ENCODE measurements at places on chromosomes 16 and 17.

DNA sequence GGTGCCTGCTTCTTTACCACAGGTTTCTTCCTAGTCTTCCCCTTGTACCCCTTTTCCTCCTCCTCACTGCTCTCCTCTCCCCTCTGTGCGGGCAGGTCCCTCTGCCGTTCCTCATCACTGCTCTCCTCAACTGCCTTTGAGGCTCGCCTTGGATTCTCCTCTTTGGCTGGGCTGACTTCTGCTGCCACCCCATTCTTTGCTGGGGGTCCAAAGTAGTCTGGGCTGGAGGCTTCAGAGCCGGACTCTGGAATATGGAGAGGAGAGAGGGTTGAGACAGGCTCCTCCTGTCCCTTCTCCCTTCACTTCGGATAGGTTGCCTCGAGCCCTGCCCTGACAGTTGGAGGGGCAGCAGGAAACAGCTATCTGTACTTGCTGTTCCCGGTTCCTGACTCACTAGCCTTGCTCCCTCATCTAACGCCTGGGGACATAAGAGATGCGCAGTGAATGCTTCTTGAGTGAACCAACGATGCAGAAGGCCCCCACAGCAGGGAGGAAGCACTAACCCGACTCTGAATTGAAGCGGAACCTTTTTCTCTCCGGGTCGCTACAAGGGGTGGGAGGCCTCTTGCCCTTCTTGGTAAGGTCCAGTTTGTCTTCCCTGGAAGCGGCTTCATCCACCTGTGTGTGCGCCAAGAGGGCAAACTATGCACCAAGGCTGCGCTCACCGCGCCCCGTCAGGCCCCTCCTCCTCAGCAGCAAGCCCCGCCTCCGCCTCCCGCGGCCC is 655 bp downstream of the HIRIP3 start:
- H3K27ac ChIP-seq: peak overlapping the region; percentile 2
- no peaks in the 10 kb centered on the region for H3K27me3 ChIP-seq
- peaks cover 37% of the 10 kb centered on the region for H3K36me3 ChIP-seq
- peak overlapping the region; percentile 76 for H3K4me3 ChIP-seq
- DNase-seq: peak; percentile 50
- H3K4me1 ChIP-seq: peaks cover 14% of the 10 kb centered on the region

GRCh38 chr17:75832652-75833400 is 11.4 kb downstream of the UNC13D start:
- peaks cover 23% of the 10 kb centered on the region for H3K36me3 ChIP-seq
- H3K4me3 ChIP-seq: no peak overlapping the region
- no peaks in the 10 kb centered on the region for H3K27me3 ChIP-seq
- H3K4me1 ChIP-seq: peaks cover 20% of the 10 kb centered on the region
- DNase-seq: no peak

- H3K4me1 ChIP-seq: peaks cover 21% of the 10 kb centered on the region
- H3K27me3 ChIP-seq: no peaks in the 10 kb centered on the region
- H3K27ac ChIP-seq: no peak overlapping the region
- H3K36me3 ChIP-seq: peaks cover 97% of the 10 kb centered on the region
Observed at GRCh38 chr17:47292206-47292605, 31.5 kb upstream of the EFCAB13 start.

GRCh38 chr16:69880640-69881133 is 70.4 kb upstream of the CLEC18A start:
- H3K36me3 ChIP-seq: peaks cover 6% of the 10 kb centered on the region
- H3K4me3 ChIP-seq: peak overlapping the region; percentile 20
- no peak for DNase-seq
- no peaks in the 10 kb centered on the region for H3K27me3 ChIP-seq
- peaks cover 3% of the 10 kb centered on the region for H3K4me1 ChIP-seq

DNA sequence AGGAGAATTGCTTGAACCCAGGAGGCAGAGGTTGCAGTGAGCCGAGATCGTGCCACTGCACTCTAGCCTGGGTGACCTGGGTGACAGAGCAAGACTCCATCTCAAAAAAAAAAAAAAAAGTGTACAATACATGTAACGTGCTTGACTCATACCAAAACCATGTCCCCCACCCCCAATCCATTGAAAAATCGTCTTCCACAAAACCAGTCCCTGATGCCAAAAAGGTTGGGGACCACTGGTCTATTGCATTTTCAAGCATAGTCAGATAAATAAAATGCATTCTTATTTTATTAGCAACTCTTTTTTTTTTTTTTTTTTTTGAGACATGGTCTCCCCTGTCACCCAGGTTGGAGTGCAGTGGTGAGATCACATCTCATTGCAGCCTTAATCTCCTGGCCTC is 52.1 kb downstream of the COPRS start:
- H3K27ac ChIP-seq: no peak overlapping the region
- no peaks in the 10 kb centered on the region for H3K36me3 ChIP-seq
- H3K4me3 ChIP-seq: no peak overlapping the region

GRCh38 chr16:947255-947921 is 23.4 kb downstream of the LMF1 start:
- no peak overlapping the region for H3K4me3 ChIP-seq
- DNase-seq: no peak
- no peaks in the 10 kb centered on the region for H3K4me1 ChIP-seq
- peaks cover 5% of the 10 kb centered on the region for H3K36me3 ChIP-seq
- no peaks in the 10 kb centered on the region for H3K27me3 ChIP-seq

DNA sequence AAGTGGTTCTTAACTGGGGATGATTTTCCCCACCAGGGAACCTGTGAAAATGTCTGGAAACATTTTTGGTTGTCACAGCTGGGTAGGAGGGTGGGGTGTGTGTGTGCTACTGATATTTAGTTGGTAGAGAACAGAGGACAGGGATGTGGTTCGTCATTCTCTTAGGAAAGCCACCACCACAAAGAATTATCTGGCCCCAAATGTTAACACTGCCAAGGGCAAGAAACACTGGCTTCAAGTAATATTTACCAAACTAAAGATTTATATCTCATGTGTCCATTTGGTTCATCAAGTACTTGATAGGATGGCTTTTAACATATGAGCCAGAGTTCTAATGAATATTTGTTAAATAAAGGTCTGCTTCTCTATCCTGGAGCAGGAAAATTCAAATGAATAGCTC is 19.5 kb downstream of the MPHOSPH6 start:
- DNase-seq: no peak
- H3K27me3 ChIP-seq: no peaks in the 10 kb centered on the region
- no peak overlapping the region for H3K27ac ChIP-seq

DNA sequence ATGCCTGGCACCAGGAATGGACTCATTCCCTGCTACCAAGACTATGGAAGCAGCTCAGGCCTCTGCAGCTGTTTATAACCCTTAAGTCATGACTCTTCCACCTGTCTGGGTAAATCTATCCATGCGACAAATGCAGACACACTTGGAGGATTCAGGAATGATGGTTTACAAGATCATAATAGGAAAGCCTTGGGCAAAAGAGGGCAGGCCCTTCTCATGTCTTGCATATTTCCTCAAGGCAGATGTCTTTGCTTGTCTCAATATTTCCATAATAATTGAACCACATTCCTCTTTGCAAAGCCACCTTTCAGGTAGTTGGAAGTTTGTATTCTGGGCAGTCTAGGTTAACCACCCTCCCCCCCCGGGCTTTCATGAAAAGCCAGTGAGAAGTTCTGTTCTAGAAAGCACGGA is 884 bp upstream of the JPT1 start:
- peaks cover 2% of the 10 kb centered on the region for H3K4me1 ChIP-seq
- DNase-seq: peak; percentile 14
- H3K4me3 ChIP-seq: peak overlapping the region; percentile 93
- no peaks in the 10 kb centered on the region for H3K27me3 ChIP-seq
- peak overlapping the region; percentile 17 for H3K27ac ChIP-seq
- peaks cover 21% of the 10 kb centered on the region for H3K36me3 ChIP-seq

- no peak overlapping the region for H3K4me3 ChIP-seq
- H3K27ac ChIP-seq: no peak overlapping the region
- H3K4me1 ChIP-seq: no peaks in the 10 kb centered on the region
Observed at GRCh38 chr17:44850612-44851011, 2.9 kb downstream of the HIGD1B start.

GRCh38 chr17:72806011-72806410 is 286.5 kb downstream of the SLC39A11 start:
- H3K4me1 ChIP-seq: peaks cover 4% of the 10 kb centered on the region
- no peak overlapping the region for H3K4me3 ChIP-seq
- no peak overlapping the region for H3K27ac ChIP-seq

DNA sequence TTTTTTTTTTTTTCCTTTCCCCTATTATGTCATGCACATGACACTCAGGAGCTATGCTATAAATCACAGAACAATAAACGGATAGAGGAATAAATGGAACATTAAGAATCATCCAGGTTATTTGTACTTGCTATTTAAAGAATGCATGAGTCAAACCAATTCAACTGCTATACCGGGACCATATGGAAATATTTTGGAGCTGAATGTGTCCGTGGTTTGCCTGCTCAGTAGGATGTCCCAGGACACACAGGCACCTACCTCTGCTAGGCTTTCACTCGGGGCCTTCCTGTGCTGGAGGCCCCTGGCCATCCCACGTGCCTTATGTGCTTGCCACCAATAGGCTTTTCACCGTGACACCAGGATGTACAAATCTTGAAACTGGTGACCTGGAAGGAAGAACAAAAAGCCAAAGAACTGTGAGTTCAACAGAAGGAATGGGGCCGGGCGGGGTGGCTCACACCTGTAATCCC is 15.3 kb upstream of the SEC14L1 start:
- H3K4me3 ChIP-seq: no peak overlapping the region
- H3K27ac ChIP-seq: peak overlapping the region; percentile 94

DNA sequence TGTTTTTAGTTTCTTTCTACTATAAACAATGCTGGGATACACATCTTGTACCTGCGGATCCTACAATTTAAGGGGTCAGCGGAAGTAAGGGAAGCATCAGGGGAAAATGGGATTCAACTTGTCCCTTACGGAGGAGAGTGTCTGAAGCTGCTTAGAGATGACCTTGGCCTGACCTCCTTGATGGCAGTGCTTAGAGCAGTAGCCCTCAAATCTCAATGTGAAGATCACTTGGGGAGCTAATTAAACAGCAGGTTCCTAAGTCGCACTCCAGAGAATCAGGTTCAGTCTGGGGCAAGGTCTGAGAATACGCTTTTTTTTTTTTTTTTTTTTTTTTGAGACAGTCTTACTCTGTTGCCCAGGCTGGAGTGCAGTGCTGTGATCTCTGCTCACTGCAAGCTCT is 9.6 kb upstream of the METTL16 start:
- no peak overlapping the region for H3K27ac ChIP-seq
- no peaks in the 10 kb centered on the region for H3K27me3 ChIP-seq
- H3K36me3 ChIP-seq: no peaks in the 10 kb centered on the region
- no peak for DNase-seq
- no peak overlapping the region for H3K4me3 ChIP-seq

DNA sequence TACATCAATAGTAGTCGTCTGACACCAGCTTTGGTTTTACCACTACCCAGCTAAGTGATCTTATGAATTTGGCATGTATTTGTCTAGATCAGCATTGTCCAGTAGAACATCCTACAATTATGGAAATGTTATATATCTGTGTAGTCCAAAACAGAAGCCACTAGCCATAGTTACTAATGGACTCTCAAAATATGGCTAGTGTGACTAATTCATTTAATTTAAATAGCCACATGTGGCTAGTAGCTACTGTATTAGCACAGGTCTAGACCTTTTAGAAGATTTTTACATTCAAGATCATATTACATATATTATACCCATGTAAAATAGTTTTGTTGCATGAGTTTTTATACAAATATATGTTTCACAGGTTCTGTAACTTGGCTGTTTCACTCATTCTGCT is 27.0 kb upstream of the NFAT5 start:
- H3K36me3 ChIP-seq: no peaks in the 10 kb centered on the region
- no peak overlapping the region for H3K4me3 ChIP-seq
- no peaks in the 10 kb centered on the region for H3K27me3 ChIP-seq
- DNase-seq: no peak

DNA sequence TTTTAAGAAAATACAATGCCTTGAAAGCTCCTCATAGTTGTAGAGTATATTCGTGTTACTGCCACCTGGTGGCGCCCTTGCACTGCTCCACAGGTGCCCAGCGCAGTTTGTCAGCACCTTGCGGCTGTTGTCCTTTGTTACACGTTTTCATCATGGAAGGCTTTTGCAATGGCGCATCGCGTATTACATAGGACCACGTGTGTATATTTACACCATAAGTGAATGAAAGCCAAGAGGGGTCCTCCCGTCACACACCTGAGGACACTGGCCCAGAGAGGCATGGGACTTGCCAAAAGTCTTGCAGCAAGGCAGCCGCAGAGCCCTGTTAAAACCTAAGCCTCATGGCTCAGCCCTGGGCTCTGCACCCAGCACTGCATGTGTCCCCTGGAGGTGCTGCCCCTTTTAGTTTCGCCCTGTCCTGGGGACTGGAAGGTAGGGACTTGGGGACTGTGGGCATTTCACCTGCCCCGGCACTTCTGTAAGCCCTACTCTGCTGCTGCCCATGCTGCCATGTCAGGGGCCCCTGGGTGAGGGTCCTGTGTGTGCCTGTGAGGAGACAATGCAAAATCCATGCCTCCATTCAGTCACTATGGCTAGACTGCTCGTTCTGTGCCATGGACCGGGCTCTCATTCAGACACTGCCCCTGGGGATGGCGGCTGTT is 24.3 kb downstream of the POLR3E start:
- H3K36me3 ChIP-seq: peaks cover 69% of the 10 kb centered on the region
- H3K4me3 ChIP-seq: no peak overlapping the region
- H3K27me3 ChIP-seq: no peaks in the 10 kb centered on the region
- H3K4me1 ChIP-seq: peaks cover 2% of the 10 kb centered on the region

GRCh38 chr17:11636771-11637170 is 38.5 kb downstream of the DNAH9 start:
- H3K36me3 ChIP-seq: no peaks in the 10 kb centered on the region
- no peaks in the 10 kb centered on the region for H3K4me1 ChIP-seq
- H3K27me3 ChIP-seq: peaks cover 19% of the 10 kb centered on the region
- no peak overlapping the region for H3K4me3 ChIP-seq

GRCh38 chr17:21524211-21524591 is 148.0 kb downstream of the KCNJ12 start:
- H3K4me3 ChIP-seq: no peak overlapping the region
- H3K27ac ChIP-seq: no peak overlapping the region
- DNase-seq: no peak
- no peaks in the 10 kb centered on the region for H3K36me3 ChIP-seq

DNA sequence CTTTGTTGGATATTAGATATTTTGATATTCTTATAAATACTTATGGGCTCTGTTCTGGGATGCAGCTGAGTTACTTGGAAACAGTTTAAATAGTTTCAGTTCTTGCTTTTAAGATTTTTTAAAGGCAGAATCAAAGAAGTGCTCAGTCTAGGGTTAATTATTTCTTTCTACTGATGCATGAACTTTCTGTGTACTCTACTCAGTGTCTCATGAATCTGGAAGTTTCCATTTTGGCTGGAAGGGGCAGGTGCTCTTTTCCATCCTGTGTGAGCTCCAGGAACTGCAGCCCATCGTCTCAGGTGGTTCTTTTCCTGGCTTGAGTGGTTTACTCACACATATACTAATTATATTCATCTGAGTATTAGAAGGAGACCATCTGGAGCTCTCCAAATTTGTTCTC is 61.1 kb upstream of the CPHXL start:
- no peaks in the 10 kb centered on the region for H3K4me1 ChIP-seq
- no peak for DNase-seq
- H3K27me3 ChIP-seq: no peaks in the 10 kb centered on the region
- no peak overlapping the region for H3K4me3 ChIP-seq

GRCh38 chr17:83201206-83202001 is 122.0 kb downstream of the METRNL start:
- no peaks in the 10 kb centered on the region for H3K27me3 ChIP-seq
- peaks cover 34% of the 10 kb centered on the region for H3K4me1 ChIP-seq
- H3K27ac ChIP-seq: no peak overlapping the region

- peak; percentile 95 for DNase-seq
- peaks cover 10% of the 10 kb centered on the region for H3K27me3 ChIP-seq
- H3K27ac ChIP-seq: no peak overlapping the region
- H3K4me1 ChIP-seq: peaks cover 4% of the 10 kb centered on the region
- H3K4me3 ChIP-seq: no peak overlapping the region
- H3K36me3 ChIP-seq: no peaks in the 10 kb centered on the region
Observed at GRCh38 chr17:65163990-65164495, 26.9 kb downstream of the RGS9 start.
